ENCODE measurements at places on chromosomes 5 and 9.

DNA sequence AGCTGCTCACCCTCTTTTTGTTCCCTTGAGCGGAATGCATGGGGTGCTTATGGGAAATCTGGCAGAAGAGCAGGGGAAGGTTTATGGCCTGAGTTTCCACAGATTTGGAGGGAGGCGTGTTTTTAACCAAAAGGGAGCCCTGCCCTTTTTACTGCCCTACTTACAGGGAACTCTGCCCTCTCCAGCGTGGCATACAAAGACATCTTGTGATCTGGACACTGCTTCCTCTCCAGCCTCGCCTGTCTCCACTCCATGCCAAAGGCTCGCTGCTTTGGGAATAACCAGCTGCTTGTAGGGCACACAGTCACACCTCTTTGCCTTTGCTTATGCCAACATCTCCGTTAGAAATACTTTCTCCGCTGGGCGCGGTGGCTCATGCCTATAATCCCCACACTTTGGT lies 314.2 kb downstream of the ARHGAP26 start:
- no peak for DNase-seq

DNA sequence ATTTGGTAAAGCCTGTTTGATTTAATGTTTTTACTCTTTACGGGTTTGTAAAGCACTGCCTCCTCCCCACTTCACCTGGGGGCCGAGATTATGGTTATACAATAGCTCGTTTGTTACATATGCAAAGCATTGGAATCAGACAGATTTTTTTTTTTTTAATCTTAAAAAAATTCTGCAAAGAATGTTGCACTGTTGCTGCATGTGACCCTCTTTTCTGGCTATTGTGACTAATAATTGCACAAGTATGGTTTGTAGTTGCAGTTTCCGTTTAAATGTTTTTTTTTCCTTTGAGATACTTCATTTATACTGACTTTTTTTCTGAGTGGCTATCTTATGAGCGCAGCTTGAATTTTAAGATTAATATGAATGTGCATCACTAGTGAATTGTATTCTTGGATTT lies 165.3 kb downstream of the KDM4C start:
- no peak for DNase-seq

DNA sequence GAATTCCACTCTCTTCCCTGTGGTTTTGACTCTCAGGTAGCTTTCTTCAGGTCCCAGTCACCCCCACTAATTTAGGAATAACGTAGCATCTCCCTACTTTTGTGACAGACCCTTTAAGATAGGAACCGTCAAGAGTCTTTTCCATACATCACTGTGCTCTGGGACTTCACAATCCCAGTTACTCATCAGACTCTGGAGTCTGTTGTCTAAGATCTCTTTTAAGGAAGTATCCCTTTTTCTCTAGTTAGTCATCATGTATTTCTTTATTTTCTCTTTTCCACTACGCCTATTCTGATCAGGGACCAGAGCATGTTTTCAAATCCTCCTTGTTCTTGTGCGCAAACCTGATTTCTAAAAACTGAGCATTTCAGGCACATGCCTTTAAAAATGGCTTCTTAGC lies 143.0 kb downstream of the GOLPH3 start:
- DNase-seq = no peak

DNA sequence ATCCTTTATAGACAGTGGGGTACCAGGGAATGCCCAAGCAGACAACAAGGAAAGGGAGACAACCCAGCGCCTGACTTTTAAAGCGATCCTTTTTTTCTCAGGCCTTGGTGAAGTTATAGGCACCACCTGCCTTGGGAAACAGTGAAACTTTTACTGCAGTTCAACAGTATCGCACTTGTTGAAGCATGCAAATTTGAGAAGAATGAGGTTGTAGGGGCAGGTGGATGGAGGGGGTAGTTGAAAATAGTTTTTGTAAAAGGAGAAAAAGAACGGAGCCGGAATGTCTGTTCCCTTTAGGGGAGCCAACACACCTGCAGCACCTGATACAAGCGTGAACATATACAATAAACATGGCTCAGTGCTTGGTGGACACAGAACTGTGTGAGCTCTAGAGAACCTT lies 190.2 kb upstream of the NR3C1 start:
- no peak for DNase-seq

DNA sequence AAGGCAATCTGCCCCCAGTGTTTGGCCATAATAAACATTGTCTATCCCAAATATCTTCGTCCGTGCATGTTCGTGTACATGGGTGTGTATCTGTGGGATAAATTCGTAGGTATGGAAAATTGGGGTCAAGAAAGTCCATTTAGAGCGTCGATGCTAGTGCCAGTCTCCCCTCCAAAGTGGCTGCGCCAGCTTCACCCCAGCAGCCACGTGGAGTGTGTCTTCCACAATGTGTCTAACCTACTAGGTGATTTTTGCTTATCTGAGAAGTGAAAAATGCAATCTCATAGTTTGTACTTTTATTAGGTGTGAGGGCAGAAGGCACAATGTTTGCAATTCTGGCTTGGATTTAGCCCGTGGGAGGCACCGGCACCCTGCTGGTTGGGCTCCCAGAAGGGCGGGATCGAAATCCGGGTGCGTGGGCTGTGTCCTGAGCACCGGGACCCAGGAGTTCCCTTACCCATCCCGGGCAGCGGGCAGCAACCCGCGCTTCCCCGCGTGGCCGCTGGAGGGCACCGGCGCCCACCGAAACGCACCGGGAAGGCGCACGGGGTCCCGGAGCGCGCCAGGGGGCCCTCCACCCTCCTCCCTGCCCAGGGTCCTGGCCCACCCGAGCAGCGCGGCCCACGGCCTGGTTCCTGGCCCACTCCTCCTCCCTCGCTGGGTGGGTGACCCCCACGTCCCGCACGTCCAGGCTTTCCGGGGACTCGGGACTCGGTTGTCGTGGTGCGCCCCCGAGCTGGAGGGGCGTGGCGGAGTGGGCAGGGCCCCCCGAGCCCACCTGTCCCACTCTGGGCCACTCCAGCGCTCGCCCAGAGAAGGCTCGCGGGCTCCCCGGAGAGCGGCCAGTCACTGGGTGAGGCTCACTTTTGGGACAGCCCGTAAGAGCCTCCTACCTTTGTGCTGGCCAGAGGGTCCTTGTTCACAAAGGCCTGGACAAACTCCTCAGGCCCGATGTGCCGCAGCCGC lies 55.4 kb upstream of the RNF130 start:
- no peak for DNase-seq

GRCh38 chr9:117919538-117919937 lies 215.3 kb downstream of the TLR4 start:
- DNase-seq = no peak

DNA sequence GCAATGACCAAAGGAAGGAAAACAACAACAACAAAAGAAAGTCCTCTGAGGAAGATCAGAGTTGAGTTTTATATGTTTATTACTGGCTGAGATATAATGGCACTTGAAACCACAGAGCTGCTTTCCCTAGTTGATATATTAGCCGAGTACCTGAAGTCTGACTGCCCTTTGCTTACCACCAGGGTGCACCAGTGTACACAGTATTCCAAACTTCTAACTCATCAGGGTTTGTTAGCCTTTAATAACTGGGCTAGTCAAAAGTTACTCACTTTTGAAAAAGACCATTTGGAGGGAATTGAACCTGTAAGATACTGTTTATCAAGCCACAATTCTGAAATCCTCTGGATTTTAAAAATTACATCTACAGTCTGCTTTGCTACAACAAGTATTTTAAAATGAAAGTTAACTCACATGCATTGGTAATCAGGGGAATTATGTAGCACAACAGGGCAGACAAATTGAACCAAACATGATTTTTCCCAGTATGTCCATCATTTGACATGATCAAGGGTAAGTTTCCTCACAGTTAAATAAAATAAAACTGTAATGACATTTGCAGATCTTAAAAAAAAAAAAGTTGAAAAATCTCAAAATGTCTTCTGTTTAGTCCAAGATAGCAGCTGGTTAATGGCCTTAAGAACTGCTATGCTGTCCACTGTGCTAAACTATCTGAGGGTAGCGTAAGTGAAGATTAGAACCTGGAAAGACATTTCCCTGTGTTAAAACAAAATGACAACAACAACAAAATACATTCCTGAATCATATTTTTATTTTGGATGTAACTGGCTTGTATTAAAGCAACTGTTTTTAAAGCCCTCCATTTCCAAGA lies 57.3 kb upstream of the C6 start:
- no peak for DNase-seq

- DNase-seq = no peak
Measured at GRCh38 chr5:566636-567309, 42.5 kb upstream of the SLC9A3 start.
